ENCODE measurements at places on chromosomes 2 and 18. TPM values are rescaled to one million over a fixed set of nuclear protein-coding genes. Genes with fewer than 3 reads are reported as not detected.

The STRADB gene
- 18.5 TPM for total RNA-seq

DNA sequence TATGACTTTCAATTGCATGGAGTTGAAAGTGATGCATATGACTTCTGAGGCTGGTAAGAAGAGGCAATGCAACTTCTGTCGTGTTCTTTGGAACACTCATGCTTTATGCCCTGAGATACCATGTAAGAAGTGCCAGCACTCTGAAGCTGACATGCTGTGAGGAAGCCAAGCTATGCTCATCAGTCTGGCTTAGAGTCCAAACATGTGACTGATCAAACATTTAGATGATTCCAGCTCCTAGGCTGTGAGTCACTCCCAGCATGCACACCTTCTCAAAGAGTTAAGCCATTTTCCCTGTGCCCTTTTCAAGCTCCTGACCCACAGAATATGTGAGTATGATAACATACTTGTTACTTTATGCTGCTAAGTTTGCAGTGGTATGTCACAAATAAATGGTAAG lies 15.8 kb upstream of the VRK2 start:
- H3K36me3 ChIP-seq, result no peaks in the 10 kb centered on the region
- no peaks in the 10 kb centered on the region for H3K27me3 ChIP-seq
- no peaks in the 10 kb centered on the region for H3K4me1 ChIP-seq
- no peak for DNase-seq
- H3K27ac ChIP-seq, result no peak overlapping the region

DNA sequence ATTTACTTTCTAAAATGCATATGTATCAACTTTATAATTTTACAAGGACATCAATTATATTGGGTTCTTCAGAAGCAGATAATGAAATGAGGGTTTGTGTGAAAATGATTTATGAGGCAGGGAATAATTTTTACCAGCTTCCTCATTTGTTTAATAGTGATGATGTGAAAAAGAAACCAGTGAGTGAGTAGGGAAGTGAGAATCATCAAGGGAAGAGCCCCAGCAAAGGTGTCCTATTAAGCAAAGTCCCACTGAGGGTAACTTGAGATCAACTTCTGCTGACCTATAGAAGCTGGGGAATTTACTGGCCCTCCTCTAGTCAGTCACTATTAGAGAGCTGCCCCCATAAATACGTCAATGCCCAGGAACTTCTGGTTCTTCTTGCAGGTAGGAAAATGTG lies 266.8 kb upstream of the LYPD1 start:
- no peak overlapping the region for H3K27ac ChIP-seq
- no peaks in the 10 kb centered on the region for H3K27me3 ChIP-seq
- no peak for DNase-seq
- no peaks in the 10 kb centered on the region for H3K4me1 ChIP-seq

DNA sequence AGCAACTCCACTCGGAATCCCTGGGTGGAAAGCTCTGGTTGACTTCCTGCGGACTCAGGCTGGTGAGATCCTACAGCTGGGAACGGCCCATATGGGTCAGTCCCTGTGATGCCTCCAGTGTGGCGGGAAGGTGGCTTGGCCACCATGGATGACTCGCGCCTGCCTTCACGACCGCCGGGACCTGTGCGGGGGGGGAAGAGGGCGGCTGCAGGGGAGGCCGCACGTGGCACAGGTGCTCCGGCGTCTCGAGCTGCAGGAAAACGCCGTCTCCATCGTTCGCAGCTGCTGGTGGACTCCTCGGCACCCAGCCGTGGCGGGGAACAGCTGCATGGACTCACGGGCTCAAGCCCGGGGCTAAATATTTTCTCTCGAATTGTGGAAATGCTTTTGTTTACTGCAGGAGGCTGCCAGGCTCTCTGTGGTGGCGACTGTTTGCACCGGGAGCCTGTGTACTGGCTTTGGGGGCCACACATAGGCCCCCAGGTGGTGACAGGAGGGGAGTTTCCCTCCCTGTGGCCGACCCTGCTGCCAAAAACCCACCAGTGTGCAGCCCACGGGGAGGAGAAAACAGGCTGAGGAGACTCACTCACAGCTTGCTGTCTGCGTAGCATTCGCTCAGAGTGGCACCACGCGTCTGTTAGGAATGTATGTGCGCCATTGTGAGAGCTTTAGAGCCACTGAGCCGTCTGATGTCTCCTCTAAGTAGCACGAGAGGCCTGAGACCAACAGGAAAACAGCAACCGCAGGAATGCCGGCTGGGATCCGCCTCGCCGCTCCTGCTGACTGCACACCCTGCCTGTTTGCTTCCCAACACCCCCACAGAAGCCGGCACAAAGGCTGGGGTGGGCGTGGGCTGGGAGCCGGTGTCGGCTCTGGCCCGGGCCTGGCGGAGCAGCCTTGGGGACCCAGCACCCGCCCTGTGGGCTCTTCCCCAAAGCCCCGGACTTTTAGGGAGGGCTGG lies 89.2 kb downstream of the NFATC1 start:
- peak; percentile 41 for DNase-seq
- no peak overlapping the region for H3K4me3 ChIP-seq
- peaks cover 4% of the 10 kb centered on the region for H3K4me1 ChIP-seq
- peaks cover 10% of the 10 kb centered on the region for H3K27me3 ChIP-seq
- H3K27ac ChIP-seq, result peak overlapping the region; percentile 16
- H3K36me3 ChIP-seq, result peaks cover 8% of the 10 kb centered on the region

The L3MBTL4 gene
- total RNA-seq, result 0.56 TPM
